Head of caudate nucleus (tissue), 42 donors: ENCODE measurements at places on chromosomes 4 and X.

- no peak for DNase-seq
Observed at GRCh38 chr4:25236971-25237370, 3.1 kb downstream of the PI4K2B start.

DNA sequence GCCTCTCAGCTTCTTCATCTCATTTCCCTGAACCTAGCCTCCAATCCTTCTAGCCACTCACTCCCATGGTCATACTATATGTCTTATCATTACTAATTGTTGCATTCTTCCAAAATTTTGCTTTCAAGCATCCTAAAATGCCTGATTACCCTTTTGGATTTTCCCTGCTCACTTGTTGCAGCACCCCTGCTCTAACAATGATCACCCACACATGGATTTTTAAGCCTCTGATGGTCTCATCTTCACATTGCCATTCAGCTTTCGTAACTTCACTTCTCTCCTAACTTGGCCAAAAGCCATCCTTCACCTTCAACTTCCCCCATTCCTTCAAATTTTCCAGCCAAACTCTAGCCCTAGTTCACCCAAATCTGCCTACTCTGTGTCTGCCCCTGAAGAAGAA, 33.8 kb upstream of the MGST2 start:
- no peak for DNase-seq

GRCh38 chrX:82134378-82134777, 932.5 kb downstream of the SH3BGRL start:
- no peak for DNase-seq

DNA sequence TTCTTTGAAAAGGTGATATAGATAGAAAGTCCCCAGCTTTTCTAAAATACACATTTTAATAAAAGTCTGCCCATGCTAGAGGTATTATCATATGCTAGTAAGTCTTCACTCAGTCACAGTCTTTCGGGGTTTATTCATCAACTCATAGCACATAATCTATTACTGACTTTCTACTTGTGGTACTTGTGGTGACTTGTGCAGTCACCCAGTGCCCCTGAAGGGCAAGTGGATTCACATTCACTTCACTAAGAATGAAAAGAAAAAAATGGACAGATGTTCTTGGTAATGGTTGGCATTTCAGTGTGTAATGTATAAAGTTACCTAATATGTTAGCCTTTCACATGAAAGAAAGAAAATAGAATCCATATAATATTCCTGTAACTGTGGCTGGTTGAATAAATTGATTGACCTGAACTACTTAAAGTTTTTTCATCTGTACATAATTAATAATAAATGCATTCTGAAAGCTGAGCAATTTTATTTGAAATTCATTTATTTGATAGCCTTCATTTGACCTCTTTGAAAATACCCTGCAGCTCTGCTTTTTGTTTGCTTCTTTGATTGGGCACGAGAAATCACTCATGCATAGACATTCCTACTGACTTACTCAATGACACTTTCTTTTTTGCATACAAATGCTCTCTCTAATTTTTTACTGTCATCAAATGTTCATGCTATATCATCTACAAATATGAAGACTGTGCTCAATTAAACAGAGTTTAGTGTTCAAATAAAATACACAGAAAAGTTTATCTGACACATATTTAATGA, 39.5 kb upstream of the ZNF330 start:
- DNase-seq: no peak

- no peak for DNase-seq
Observed at GRCh38 chrX:9770319-9770718, 4.7 kb upstream of the GPR143 start.

DNA sequence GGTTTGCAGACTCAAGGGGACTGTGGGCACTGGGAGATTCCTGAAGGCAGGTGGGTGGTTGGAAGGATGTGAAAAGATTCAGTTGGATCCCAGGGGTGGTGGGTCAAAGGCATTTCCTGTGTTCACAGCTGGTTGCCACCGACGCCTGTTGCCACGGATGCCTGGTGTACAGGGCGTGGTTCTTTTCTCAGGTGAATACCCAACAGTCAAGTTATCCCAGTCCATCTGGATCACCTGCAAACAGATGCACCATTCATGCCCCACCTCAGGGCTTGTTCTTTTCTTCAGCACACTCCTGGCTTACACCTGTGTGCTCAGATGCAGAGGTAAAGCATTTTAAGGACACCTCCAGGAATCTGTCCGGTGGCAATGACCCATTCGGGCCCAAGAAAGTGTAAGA, 55.8 kb upstream of the SHOX start:
- DNase-seq: no peak

DNA sequence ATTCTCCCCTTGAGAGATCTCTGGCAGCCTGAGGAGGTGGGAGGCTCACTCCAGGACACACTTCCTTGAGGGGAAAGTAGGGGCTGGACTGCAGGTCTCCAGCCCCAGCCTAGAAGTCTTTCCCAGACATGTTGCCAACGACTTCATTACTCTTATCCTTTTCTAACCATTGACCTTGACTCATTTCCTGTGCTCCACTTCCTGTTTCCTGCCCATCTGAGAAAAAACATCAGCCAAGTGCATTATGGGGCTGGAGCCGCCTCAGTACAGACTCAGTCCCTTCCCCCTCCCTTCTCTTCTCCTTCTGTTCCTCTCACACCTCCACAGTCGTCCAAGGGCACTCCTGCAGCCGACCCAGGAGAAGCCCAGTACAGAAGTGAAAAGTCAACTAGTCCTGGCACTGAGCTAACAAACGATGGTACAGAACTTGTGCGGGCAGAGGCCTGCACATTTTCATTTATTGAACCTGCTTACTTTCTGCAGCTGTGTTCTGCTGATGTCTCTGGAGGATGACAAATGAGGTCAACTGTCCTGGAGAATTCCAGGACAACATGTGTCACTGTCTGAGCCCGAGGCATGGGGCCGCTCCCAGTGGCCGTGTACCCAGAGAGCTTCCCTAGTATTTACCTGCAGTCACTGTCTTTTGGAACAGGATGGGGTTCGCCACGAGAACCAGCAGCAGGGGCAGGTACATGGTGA, 20.1 kb downstream of the GPR143 start:
- DNase-seq: no peak

- no peak for DNase-seq
Observed at GRCh38 chrX:2262668-2263055, 238.1 kb downstream of the DHRSX start.

GRCh38 chr4:121200795-121201472, 36.8 kb upstream of the TNIP3 start:
- DNase-seq: no peak

DNA sequence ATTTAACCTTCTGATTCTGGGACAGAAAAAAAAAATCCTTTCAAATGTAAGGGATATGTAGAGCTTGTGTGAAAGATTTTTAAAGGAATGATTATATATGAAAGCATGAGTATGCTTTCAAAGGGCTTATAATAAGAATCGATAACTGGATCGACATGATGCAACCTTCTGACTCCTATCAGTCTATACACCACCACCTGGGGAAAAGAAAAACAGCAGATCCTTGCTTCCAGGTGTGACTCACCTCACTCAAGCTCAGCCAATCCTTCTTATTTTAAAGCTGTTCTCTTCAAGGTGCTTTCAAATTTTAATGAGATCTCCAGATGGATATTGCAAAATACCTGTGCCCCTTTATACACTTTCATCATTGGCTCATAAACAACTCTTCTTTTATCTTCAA, 102.1 kb upstream of the EDNRA start:
- no peak for DNase-seq

DNA sequence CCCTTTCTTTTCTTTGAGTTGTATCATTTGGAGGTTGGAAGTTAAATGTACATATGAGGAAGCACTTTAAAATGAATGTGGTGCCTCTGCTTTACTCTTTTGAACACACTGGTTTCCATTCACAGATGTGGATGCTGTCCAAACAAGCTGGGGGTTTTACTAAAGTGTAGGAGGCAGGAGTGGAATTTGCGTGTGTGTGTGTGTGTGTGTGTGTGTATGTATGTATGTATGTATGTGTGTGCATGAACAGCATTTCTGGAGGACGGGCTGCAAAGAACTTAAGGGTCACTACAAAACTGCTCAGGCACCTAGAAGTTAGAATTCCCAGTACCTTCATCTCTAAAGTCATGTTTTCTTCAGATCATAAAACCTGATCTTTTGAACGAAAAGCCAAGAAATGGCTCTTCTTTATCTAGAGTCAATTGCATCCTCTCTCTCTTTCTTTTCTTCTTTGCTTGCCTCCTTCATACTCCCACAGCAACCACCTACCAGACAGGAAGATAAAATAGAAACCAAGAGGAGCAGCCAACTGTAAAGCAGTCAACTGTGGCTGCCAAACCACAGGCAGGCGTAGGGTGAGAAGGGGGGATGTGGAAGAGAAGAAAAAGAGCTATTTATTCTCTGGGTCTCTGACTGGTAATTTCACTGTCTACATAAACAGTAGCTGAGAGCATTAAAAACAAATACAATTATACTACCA, 177.0 kb upstream of the RASGEF1B start:
- no peak for DNase-seq

- DNase-seq: no peak
Observed at GRCh38 chr4:128596115-128596514, 213.4 kb upstream of the JADE1 start.

DNA sequence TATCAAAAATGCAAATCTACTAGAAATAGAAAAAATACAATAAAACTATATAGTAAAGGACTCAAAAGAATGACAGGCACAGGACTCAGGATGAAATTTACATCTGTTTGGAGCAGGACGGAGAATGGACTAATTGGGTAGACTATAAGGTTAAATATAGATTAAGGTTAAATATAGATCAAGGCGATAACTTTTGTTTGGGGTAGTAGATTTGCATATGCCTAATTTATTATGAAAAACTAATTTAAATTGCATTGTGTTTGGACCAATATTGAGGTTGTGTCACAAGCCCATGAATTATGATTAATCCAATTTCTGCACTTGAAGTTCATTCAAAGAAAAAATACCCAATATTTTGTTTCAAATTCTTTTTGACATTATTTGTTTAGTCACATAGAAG, 31.0 kb downstream of the MTHFD2L start:
- DNase-seq: no peak

- no peak for DNase-seq
Observed at GRCh38 chrX:20270562-20270890, 3.8 kb upstream of the RPS6KA3 start.

DNA sequence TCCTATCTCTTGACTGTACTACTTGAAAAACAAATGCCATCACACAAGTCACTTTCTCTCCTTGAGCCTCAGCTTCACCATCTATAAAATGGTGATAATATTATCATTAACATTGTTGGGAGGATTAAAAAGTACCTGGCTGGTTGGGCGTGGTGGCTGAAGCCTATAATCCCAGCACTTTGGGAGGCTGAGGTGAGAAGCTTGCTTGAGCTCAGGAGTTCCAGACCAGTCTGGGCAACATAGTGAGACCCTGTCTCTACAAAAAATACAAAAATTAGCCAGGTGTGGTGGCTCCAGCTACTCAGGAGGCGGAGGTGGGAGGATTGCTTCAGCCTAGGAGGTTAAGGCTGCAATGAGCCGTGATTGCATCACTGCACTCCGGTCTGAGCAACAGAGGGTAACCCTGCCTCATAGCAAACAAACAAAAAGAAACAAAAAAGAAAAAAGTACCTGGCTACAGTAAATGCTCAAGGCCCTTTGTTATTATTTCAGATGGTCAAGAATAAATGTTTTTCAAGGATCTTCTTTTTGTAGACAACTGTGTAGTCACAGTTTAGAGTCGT, 120.3 kb downstream of the CHRNA9 start:
- no peak for DNase-seq

DNA sequence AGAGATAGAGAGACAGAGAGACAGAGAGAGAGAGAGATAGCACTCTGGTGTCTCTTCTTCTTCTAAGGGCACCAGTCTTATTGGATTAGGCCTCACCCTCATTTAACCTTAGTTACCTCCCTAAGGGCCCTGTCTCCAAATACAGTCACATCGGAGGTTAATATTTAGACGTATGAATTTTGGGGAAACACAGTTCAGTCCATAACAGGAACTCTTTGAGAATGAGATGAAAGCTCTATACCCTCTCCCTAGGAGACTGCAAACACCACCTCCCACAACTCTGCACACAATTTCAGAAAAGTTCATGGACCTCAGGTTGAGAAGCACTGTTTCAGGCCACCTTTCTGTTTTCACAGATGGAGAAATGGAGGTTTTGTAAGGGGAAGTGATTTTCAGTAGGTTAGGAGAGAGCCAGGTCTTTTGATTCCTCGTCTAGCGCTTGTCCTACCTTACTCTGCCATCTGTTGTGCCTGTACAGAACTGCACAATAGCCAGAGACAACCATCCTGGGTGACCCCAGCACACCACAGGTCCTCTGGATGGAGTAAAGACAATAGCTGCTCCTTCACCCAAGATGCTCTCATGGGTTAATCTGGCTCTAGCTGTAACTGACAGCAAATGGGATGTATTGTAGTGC, 16.9 kb upstream of the LOC101059915 start:
- no peak for DNase-seq

GRCh38 chr4:48340276-48340964, 909 bp upstream of the SLAIN2 start:
- peak; percentile 5 for DNase-seq

DNA sequence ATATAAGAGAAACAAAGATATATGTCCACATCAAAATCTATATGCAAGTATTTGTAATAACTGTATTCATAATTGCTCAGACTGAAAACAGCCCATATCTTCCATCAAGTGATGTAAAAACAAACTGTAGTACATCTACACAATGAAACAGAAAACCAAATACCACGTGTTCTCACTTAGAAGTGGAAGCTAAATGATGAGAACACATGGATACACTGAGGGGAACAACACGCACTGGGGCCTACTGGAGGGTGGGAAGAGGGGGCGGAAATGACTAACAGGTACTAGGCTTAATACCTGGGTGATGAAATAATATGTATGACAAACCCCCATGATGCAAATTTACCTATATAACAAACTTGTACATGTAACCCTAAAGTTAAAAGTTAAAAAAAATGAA, 42.7 kb downstream of the UBA6 start:
- DNase-seq: no peak

DNA sequence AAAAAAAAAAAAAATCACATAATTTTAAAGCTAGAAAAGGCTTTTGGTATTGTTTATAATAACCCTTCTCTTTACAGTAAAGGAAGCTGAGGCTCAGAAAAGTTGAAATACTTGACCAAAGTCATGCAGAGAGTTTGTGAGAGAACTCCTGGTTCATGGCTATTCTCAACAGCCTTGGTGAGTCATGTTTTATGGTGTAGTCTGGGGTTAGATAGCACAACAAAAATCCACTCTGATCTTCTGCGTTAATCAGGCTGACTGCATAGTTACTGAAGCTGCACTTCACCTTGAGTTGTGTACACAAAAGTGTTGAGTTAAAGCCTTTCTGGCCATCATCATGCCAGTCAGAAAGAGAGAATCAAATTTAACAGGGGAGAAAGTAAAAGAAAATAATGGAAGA, 19.3 kb upstream of the SFRP2 start:
- DNase-seq: no peak

DNA sequence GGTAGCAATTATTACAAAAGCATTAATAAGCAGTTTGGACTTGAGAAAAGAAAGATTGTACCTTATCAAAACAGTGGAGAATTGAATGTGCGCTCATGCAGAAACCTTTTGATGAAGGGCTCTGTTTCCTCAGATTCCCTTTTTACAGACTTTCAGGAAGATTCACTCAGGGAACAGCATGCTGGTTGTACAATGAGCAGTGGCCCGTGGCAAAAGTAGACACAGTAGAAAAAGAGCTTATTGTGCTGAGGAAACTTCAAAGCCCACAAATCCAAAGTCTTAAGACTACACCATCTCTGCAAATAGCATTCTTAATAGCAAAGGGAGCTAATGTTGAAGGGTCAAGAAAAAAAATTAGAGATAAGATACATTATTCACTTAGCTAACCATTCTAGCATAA, 858.9 kb downstream of the PDHA2 start:
- DNase-seq: no peak

- no peak for DNase-seq
Observed at GRCh38 chrX:115362334-115363095, 73.0 kb downstream of the LUZP4 start.
